ENCODE measurements at places on chromosomes 3 and 15. TPM values are rescaled to one million over a fixed set of nuclear protein-coding genes. Genes with fewer than 3 reads are reported as not detected.

The CCDC9B gene
- 16.0 TPM for total RNA-seq

- DNase-seq, result no peak
These were observed 11.2 kb upstream of the ATP13A3 start for GRCh38 chr3:194497799-194498575.

DNA sequence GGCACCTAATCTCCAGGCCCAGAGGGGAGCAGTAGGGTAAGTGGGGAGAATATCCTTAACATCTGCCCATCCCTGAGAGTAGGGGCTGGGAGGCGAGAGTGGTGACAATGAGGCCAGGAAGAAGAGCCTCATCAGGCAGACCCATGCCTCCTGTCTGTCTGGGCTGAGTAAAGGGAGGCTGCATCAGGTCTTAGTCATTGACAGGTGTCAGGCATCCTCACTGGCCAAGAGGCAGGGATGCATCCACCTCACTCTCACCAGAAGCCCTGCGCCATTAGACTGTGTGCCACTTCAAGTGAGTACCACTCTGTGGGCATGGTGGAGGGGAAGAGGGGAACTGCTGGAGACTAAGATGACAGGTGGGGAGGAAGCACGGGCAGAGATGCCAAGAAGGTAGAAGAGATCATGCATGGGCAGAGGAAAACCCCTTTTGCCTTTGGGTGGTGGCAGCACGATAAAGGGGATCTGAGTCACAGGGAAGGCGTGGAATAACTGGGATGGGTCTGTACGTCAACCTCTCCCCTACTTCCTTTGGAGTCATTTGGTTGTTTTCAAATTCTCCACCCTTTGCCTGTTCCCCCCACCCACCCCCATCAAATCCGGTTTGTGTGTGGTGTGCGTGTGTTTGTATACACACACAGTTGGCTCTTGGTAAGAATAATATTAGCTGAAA, 14.1 kb downstream of the ANAPC13 start:
- no peak for DNase-seq

DNA sequence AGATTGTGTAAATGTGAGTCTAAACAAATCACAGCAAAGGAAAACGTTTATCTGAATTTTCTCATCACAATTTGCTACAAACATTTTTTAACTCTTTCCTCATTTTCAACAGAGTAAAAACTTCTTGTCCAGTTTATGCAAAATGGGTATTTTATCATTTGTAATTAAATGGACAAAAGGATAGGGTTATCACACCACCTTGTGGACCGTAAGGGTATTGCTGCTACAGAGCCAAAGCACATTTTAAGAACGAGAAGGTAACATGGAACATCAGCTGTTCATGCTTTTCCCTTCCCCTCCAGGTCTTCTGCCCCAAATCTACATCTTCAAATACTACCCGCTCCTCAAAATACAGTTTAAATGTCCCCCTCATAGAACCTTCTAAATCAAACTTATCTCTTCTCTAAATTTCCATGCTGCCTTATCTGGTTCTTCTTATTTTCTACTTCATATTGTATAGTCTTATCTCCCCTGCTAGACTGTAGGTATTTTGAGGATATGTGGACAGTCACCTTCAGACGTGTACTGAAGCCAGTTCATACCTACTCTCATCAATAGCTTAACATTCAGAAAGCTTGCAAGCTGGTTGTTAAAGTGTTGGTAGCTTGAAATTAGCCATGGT, 12.8 kb upstream of the SETMAR start:
- no peak for DNase-seq

Measured in vagina (tissue), 2 donors.